Stimulated activated CD8-positive, alpha-beta memory T cell treated with anti-CD3 and anti-CD28 coated beads, Interleukin-15, amount 100 ng/mL, for 24 hours (primary cell): ENCODE measurements at places on chromosomes 6 and 20.

DNA sequence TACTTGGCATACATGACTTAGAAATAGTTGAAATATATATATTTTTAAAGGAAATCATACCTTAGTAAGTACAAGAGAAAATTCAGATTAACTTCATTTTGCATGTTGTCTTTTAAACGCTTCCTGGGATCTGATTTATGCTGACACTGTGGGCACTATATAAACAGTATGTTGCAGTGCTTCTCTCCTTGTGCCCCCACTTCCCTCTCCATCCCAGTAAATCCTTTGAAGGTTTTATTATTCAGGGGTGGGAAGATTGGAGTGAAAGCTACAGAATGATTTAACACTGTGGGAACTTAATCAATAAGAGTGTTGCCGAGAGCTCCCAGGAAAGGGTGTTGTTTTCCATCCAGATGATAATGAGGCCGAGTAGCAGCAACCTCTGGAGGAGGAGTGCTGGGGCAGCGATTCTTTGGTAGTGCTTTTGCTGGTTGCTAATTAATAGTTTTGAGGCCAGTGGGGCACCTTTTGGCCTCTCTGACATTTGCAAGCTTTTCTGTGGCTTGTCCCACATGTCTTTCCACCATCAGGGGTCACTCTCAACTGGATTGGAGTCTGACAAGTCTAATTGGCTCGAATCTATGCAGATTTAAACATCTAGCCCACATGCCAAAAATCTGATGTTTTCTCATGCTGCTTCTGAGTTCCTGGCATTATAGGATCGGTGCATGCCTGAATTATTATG lies 183.0 kb upstream of the MMS22L start:
- DNase-seq: no peak

DNA sequence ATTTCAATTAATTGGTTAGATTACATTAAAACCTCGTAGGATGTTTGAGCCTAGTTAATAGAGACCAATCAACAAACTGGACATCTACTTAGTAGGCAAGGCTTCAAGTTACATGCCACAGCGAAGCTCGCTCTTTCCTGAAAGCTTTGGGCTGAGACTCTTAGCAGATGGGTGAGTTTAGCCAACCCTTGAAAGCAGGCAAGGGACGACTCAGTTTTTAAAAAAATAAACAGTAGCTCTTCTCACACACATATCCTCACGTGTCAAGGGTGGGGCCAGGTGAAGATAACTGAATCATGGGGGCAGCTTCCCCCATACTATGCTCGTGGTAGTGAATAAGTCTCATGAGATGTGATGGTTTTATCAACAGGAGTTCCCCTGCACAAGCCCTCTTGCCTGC lies 775 bp downstream of the MTFR2 start:
- no peak for DNase-seq

- no peak for DNase-seq
Measured at GRCh38 chr20:45826381-45827019, 612 bp downstream of the TNNC2 start.

GRCh38 chr20:13524339-13524738 lies 114.4 kb downstream of the TASP1 start:
- DNase-seq: no peak
